ENCODE measurements at places on chromosomes 3 and 15.

GRCh38 chr3:115388811-115389210 lies 234.5 kb upstream of the GAP43 start:
- peak; percentile 13 for DNase-seq

DNA sequence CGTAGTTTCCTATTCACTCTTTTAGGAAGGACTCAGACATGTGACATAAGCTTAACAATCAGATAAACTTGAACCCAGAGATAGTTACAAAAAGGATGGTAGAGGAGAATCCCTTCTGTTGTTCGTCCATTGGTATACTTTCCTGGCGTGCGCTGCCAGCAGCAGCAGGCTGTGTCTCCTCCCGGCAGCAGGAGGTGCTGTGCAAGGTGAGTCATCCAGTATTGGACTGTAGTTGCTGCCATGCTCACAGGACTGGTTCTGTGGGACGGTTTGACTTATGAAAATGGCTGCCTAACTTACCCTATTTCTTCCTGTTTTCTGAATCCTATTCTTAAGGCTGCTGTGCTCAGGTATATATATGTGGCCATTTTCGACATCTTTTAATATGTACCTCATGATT lies 253.4 kb upstream of the LRRC3B start:
- DNase-seq = no peak

DNA sequence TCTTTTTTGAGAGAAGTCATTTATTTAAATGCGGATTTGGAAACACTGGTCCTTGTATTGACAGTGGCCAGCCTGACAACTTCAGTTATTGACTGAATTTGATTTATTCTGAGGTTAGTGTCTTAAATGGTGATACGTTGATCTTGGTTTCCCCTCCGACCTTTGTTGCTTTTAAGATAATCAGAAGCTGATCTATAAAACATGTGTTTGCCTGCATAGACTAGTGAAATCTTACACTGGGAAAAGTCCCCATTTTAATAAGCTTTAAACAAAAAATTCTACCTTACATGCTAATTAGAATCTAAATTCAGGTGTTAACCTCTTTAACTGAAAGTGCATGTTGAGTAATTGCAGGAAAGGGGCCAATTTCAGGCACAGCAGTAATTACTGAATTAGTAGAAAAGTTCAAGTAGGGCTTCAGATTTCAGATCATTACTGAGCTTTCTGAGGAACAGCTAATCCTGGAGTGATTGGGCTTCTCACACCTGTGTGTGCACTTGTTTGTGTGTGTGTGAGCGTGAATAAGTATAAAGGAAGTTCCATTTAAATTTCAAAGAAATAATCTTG lies 221.4 kb downstream of the SOX2 start:
- no peak for DNase-seq

DNA sequence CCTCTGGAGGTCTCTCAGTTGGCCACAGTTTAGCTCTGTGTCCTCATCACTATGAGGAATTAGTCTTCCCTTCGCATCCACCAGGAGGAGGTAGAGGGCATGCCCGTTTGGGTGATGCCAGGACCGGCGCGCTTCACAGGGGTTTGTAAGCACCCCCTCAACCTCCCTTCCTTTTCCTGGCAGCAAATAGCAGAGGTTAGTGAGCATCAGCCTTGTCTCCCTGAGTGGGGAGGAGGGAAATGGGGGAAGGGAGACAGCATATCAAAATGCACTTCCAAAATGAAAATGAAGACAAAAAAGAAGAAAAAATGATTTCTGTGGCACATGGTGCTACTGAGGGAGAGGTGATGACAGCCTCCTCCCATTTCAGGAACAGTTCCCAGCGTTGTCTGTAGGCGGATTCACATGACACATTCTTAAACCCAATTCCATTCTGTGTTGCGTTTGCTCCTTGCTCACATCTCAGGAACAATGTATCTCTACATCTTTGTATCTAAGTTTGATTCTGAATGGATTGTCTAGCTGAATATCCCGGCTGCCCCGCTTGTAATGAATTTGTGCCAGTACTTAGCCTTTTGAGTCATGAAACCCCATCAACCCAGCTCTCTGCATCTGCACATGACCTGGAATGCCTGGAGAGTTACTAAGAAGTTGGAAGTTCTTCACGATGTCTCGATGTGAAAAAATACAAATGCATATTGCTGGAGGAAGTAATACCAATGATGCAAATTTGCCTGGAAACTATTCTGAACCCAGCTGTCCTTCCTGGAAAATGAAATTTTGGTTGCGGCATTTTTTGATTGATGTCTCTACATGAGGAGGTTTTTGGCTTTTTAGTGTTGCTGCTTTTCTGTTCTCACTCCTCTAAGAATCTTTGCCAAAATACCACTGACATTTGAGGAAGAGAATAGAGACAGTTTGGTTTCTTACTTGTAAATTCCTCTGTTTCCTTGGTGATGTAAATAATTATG lies 45.2 kb downstream of the TYRO3 start:
- peak; percentile 82 for DNase-seq

GRCh38 chr3:48930590-48930989 lies 11.9 kb downstream of the ARIH2 start:
- no peak for DNase-seq

GRCh38 chr3:59443618-59444293 lies 393.9 kb upstream of the CFAP20DC start:
- no peak for DNase-seq

DNA sequence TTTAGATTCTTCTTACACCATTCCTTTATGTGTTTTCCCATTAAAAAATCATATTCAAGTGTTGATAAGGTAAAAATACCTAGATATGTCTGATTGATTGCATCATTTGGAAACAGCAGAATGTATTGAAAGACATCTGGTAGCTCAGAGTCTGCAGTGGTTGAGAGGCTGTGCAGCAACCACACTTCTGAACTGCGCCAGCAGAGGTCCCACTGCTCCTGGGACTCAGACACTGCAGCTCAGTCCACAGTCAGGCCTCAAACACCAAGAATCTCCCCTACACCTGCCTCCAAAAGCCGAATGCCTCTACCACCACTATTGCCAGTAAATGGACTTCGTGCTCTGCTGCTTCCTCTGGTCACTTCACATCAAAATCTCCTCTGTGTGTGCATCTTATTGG lies 176.9 kb upstream of the LMCD1 start:
- DNase-seq = no peak

DNA sequence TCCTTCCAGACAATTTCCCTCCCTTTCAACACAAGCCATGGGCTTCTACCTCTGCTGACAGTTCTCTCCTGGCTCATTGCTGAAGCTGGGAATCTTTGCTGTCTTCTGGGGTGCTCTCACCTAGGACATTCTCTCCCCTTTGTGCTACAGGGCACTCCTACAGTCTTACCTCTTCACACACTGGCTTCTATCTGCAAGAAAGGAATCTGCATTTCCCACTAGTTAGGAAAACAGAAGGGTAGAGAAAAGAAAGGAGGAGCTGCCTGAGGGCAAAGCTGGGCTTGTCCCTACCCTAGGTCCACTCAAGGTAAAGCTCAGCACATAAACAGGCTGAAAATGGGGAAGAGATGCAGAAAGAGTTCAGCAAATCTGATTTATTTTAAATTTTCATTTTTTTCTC lies 5.6 kb upstream of the ARGFX start:
- no peak for DNase-seq

GRCh38 chr3:138724443-138724842 lies 110.3 kb downstream of the PIK3CB start:
- no peak for DNase-seq

GRCh38 chr3:25273582-25274171 lies 154.4 kb upstream of the RARB start:
- no peak for DNase-seq

DNA sequence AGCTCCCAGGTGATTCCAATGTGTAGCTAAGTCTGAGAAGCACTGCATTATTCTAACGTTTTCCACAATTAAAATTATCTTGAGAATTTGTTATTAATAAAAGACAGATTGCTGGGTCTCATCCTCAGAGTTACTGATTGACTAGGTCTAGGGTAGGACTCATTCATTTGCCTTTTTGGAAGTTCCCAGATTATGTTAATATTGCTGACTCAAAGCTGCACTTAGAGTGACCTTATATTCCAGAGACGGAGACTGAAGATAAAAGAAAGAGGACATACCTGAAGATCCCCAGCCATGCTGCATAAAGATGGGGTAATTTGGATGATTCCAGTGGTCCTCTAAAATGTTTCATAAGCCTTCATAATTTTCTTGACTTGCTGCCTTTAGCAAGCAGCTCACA lies 81.8 kb downstream of the PLSCR2 start:
- DNase-seq = no peak

DNA sequence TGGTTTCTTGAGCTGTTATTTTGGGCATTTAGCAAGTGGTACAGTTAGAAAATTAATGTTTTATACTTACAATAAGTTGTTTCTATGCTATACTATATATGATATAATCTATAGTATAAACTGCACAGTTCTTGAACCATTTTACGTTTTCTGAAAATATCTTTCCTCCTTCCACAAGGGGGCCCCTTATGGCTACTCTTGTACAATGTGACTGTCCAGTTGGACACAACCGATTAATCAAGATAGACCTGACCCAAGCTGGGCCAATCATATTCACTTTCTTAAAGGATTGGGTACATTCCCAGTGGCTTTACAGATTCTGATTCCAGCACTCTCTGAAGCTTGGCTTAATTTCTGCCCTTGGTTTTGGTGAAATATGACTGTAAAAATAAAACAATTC lies 953.4 kb downstream of the AGBL1 start:
- no peak for DNase-seq

- DNase-seq = no peak
Observed at GRCh38 chr3:72606005-72606800, 242.0 kb downstream of the SHQ1 start.

- DNase-seq = no peak
Observed at GRCh38 chr15:72172796-72173195, 24.8 kb downstream of the GRAMD2A start.

DNA sequence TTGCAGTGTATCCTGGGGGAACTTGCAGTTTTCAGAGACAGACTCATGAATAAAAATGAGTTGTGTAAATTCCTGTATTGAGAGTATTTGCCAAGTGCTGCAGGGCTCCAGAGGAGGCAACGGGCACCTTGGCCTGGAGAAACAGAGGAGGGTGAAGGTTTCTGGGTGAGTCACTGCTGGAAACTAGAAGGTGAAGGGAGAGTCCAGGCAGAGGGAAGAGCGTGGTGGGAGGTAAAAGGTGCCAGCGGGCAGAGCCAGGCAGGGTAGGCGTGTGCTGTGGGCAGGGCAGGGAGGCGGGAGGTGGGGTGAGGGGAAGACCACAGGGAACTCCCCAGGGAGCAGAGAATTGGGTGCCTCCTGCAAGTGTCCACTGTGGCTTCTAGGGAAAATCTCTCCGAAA lies 120.8 kb downstream of the SLCO3A1 start:
- DNase-seq = no peak

- DNase-seq = peak; percentile 8
Observed at GRCh38 chr15:92149029-92149428, 244.7 kb upstream of the ST8SIA2 start.

GRCh38 chr3:173862701-173863100 lies 465.2 kb downstream of the NLGN1 start:
- DNase-seq = no peak

DNA sequence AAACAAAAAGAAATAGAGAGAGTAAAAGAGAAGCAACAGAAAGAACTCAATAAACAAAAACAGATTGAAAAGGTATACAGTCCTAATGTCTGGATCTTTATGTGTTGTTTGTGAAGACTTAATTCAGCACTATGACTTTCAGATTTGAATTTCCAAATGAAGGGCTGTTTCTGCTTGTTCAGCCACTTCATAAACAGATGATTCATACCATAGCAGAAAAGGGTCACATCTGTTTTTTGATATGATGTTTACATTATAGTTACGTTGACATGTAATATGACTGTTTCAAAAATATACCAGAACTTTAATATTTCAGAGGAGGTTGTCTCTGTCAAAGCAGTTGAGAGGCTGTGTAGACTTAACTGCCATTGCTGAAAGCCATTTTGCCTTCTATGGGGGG lies 24.1 kb downstream of the ASB14 start:
- no peak for DNase-seq

DNA sequence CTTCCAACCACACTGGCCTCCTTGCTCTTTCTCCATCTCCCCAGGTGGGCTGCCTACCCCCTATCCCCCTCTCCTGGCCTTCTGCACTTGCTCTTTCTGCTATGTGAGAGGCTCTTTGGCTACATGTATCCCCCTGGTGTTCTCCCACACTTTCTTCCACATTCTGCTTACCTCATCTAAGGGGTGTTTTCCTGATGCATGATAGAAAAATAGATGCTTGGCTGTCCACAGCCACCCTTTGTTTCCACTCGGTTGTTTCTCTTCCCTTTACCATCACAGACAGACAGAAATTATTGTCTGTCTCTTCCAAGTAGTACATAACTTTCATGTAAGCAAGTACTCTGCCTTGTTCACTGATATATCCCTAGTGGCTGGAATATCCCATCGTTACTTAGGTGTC lies 39.2 kb downstream of the MCTP2 start:
- DNase-seq = no peak

DNA sequence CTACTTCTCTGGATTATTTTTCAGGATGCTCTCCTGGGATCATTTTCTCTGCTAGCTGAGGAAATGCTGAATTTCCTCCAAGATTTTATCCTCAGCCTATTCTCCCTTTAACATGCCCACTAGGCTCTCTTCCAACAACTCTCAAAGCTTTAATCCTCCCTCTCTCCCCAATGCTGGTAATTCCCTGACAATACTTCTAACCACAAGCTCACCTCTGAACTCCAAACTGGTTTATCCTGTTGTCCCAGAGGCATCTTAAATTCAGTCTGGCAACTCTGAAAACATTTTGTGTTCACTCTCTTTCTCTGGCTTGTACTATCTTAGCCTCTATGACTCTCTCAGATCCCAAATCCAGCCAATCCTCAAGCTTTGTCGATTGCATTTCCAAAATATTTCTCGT lies 490.3 kb downstream of the MECOM start:
- DNase-seq = no peak

- DNase-seq = no peak
Observed at GRCh38 chr3:111929484-111929883, 49.3 kb upstream of the ABHD10 start.

- no peak for DNase-seq
Observed at GRCh38 chr3:41507336-41508062, 308.2 kb downstream of the CTNNB1 start.

DNA sequence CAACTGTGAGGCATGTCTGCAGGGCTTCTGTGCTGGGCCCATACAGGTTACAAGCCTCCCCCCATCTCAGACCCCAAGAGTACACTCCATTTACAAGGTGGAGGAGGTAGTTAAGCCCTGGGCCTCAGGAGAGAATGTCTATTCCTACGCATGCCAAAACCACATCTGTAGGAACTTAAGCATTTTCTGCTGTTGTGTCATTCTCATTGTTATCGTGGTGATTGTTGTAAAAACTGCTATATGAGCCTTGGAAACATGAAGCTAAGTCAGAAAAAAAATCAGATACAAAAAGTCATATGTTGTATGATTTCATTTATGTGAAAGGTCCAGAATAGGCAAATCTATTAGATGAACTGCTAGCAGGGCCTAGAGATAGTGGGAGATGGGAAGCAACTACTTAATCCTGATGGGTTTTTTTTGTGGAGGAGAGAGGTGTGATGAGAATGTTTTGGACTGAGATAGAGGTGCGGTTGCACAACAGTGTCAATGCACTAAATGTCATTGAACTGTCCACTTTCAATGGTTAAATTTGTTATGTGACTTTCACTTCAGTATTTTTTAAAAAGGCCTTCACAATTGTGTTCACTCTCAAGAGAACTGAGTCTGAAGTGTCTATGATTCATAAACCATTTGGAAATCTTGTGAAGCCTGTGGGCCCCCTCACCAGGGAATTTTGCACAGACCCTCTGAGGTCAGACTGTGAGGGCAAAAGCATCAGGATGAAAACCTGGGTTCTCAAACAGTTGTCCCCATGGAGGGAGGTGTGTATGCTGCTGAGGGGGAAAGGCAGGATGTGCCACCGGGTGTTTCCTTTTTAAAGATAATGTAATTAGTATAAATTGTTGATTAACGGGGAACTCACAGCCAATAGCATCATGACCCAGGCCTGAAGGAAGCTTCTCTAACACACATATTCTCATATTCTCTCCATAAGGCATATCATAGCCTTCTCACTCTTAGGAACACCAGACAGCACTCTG lies 3.2 kb downstream of the RTP3 start:
- no peak for DNase-seq

Data from muscle of arm (tissue), 14 donors.